ENCODE measurements at places on chromosomes 3 and 15.

- DNase-seq: peak; percentile 71
These were observed 173.8 kb upstream of the BCL6 start for GRCh38 chr3:187919048-187919447.

DNA sequence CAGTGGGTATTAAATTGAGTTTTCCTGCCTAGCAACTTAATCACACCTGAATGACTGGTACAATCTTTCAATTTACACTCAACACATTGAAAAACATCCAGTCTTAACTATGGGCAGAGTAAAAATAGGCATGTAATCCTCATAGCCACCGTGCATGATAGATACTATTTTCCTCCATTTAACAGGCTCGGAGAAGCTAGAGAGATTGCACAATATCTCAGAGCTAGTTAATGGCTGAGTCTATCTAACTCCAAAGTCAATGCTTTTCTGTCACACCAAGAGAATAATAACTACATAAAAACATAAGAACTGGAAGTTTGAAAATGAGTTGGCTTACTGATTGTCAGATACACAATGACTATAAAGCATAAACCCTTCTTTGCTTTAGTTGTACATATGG is 36.8 kb downstream of the LSAMP start:
- no peak for DNase-seq

DNA sequence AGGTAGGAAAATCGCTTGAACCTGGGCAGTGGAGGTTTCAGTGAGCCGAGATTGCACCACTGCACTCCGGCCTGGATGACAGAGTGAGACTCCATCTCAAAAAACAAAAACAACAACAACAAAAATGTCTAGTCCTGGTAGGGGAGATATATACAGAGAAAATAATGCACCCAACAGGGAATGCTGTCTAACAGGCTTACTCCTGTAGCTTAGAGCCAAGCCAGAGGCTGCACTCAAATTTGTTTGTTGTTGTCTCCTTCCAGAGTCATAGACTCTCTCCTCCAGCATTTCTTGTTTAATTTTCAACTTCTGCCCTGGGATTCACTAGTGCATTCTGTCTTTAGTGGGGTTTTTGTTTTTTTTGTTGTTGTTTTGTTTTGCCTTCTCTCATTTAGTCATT is 4.6 kb upstream of the TRA2B start:
- DNase-seq: no peak

DNA sequence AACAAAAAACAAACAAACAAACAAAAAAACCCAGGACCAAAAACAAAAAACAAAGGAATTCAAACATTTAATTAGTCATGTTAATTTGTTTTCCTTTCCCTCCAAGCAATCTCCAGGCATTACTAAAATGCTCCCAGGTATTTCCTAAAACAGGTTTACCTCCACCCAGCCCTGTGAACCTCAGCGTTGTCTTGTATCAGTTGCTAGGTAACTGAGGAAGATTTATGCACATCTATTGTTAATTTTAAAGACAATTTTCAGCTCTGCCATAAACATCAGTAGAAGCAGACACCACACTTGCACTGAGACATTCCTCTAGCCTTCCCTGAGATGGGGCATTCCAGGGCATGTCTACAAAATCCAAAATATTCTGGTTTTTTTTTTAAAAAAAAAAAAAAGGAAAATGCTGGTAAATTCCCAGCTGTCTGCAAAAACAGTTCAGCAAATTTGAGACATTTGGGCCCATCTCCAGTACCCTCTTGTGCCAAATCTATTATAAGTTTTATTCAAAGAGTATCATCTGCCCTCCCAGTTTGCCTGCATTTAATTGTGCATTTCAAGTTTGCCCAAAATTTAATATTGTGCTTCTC is 227.6 kb downstream of the ADAMTS9 start:
- no peak for DNase-seq

GRCh38 chr15:35757765-35758164 is 211.8 kb upstream of the DPH6 start:
- DNase-seq: no peak

DNA sequence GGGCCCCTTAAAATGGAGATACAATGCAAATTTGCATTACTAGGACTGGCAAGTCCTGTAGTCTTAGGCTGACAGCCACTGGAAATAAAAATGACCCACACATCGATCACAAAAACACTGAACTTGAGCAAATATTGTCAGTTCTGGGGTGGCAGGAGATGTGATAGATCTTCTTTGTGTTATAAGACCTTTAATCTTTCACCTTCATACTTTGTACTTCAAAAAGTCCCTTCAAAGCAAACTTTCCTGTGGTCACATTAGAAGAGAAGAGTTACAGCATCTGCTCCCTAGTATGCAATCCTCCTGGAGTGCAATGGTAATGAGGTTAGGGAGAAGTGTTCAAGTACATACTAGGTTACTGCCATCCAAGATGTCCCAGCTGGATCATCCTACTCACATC is 149.4 kb upstream of the KCNMB2 start:
- no peak for DNase-seq

DNA sequence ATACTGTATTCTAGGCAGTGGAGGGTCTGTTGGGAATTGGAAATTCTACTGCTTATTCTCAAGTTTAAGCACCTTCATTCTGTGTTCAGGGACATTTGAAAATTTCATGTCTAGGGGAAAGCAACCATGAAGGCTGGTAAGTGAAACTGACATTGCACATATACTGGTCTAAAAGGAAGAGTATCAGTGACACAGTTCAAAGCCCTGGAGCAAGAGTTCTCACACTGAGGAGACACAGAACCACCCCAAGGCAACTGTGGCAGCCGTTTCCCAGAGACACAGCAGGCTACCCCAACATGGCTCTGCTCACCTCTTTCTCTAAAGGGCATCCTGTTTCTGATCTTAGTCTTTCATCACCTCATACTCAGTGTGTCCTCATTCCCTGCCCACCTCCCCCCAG is 67.5 kb downstream of the KCNMB2 start:
- no peak for DNase-seq

DNA sequence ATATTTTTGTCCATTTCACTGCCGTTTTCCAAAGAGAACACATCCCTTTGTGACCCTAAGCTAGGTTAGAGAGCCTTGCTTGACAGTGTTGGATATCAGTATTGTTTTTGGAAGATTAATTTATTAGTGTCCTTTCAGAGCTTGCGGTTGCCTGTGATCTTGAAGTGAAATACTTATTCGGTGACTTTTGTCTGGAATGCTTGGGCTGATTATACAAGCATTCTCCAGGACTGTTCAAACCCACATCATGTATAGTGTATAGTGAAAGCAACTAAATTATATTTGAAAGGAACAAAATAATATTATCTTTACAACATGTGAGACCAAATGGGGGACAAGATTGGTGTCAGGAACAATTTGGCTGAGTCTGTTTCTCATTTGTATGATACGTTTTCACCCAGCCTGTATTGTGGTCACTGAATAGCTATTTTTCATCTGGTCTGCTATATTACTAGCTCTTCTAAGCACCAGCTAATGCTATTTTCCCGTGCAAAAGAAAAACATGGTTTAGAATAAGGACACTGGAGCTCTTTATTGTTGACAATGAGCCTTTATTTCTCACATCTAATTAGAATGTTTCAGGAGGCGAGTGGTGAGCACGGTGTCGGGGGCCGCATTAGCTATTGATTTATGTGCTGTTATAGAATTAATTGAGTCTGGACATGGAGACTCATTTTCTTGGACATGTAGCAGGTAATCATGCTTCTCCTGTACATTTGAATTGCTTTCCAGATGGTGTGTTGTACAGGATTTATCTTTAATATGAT is 158.1 kb downstream of the APBA2 start:
- DNase-seq: peak; percentile 15

DNA sequence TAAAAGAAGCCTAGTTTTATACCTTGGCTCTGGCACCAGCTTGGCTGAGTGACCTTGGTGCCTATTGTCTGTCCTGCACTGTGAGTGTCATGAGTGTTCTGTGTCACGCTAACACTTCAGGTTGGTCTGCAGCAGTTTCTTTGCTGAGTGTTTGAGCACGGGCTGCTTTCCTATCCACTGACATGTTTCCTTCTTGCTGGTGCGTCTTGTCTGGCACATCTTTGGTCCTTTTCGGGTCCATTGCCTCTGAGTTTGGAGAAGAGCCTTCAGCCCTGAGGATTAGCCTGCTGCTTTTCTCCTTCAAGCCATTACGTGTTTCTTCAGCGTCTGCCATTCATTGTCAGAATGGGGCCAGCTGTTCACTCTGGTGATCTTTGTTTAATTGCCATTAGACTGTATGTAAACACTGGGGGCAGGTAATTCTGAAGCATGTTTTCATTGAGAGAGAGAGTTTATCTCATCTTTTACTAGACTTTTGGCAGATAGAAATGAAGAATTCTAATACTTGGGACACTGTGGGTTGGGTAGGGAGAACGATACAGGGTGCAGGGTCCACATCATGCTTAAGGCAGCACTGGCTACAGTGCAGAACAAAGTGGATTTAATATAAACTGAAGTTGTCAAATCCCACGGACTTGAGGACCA is 55.5 kb downstream of the LRRC28 start:
- no peak for DNase-seq

- DNase-seq: peak; percentile 66
These were observed 12.6 kb downstream of the PLCL2 start for GRCh38 chr3:16897254-16897926.

DNA sequence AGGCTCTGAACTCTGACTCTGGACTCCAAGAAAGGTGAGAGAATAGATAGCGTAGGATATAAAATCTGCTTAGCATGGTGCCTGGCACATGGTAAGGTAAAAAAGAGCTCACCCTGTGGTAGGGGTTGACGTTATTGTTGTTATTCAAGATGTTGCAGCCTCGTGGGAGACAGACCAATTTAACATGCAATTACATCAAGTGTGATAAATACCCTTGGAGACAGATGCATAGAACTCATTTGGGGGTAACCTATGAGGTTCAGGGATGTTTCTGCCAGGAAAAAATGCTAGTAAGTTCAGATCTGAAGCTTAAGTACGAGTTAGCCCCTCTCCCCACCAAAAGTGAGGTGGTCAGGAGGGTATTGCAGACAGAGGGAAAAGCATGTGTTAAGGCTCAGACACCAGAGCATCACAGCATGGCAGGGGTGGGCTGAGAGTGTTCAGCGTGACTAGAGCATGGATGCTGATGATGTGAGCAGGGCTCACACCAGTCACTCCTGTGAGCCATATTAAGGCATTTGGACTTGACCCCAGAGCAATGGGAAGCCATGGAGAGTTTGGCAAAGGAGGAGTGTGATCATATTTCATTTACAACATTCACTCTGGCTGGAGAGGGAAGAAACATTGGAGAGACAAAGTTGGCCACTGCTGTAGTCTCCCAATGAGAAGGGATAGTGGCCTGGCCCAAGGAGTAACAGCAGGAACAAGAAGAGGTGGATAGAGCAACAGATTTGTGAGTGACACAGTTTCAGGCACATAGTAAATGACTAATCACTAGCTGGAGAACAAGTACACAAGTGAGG is 181.0 kb downstream of the UACA start:
- DNase-seq: peak; percentile 29

DNA sequence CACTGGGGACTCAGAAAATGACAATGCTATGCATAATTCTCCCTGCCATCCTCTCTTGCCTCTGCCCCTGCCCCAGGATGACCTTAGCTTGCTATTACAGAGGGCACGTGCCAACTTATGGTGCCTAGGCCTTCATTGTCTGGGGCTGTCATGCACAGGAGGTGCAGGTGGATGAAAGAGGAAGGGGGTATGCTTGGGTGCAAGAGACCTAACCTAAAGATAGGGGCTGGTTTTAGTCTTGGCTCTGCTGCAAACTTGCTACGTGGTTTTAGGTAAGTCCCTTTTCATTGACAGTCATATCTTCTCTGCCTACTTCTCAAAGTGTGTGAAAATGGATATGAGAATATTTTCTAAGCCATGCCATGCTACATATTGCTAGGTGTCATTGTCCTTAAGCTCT is 161.3 kb downstream of the EPHB1 start:
- DNase-seq: no peak

DNA sequence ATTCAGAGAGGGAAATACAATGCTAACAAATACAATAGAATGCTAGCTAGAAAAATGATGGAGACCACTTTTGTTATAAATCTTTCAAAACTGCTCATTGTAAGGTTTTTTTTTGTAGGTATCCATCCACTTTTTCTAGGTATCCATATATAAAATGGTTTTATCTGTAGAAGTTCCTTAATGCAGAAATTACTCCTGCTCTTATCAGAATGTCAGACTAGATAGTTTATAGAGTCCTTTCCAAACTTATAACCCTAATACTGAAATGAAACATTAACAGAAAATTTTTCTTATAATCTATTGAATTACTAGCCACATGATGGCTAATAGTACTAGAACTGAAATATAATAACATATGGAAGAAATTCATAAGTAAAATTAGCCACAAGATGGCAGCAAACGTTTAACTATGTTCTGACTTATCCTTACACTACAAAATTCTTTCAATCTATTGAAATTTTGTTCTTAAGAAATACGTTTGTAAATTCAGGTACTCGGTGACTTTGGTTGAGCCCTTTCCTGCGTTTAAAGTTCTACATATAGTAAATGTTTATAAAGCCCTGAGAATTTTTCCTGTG is 58.5 kb downstream of the ECT2 start:
- no peak for DNase-seq

DNA sequence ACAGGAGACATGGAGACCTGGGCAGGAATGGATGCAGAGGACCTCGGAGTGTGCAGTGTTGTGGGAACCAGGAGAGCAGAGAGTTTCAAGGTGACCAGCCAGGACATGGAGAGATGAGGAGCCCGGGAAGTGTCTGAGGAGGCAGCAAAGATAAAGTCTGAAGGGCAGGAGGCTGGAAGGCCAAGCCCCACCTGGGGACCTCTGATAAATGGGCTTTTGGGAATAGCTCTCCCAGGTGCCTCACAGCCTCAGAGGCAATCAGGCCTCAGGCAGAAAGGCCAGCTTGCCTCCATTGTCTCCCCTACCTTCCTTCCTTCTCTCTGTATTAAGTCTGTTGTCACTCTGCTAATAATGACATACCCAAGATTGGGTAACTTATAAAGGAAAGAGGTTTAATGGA is 97.5 kb upstream of the TPM1 start:
- no peak for DNase-seq

GRCh38 chr15:86756688-86757087 is 677.0 kb downstream of the AGBL1 start:
- DNase-seq: no peak

- DNase-seq: no peak
These were observed 27.0 kb downstream of the PCCB start for GRCh38 chr3:136277115-136277514.

DNA sequence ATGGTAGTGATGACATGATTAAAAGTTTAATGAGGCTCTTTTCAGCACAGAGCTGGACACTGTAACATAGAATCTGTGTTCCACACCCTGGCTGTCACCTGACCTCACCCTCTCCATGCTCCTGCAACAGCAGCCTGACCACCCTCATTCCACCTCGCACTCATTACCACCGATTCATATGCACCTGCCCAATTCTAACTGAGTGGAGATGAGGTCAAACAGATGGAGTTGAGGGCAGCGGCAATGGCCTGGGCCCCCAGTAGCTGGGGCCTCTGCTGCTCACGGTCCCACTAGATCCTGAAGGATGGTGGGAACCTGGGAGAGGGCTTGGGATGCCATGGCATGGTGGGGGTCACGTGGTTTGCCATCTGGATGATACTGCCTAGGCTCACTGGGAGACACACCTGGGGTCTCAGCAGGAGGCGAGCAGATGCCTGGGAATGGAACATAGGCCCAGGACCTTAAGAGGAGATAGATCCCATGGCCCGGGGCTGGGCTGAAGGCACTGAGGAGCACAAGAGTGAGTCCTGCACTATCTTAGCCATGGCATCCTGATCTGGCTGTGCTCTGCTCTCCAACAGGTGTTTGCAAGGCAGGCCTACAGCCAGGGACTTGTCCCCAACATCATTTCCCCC is 1.3 kb downstream of the SCN5A start:
- no peak for DNase-seq

- DNase-seq: no peak
These were observed 3.0 kb upstream of the APH1B start for GRCh38 chr15:63274427-63274826.
